LHCN-M2 (cell line): ENCODE measurements at places on chromosomes 6 and 20. TPM values are rescaled to one million over a fixed set of nuclear protein-coding genes. Genes with fewer than 3 reads are reported as not detected.

GRCh38 chr6:3905945-3906845 lies 57.0 kb downstream of the FAM50B start:
- DNase-seq = no peak

- DNase-seq = no peak
These were observed 226.8 kb downstream of the C6orf118 start for GRCh38 chr6:165082636-165083035.

DNA sequence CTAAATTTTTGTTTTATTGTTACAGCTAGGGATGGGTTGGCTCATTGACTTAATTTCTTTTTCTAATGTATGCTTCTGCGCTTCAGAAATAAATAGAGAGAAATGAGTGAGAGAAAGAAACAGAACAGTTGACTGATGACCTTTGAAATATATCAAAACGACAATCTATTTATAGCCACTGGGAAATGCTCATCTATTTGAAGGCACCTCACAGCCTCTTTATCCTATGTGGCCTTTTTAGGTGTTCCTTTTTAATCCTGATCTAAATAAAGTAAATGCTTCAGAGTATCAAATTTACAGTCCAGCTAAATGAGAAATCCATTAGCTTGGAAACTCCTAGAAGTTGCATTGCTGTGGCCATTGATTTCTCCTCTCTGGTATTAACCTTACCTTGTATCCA lies 943.5 kb upstream of the CITED2 start:
- DNase-seq = no peak

DNA sequence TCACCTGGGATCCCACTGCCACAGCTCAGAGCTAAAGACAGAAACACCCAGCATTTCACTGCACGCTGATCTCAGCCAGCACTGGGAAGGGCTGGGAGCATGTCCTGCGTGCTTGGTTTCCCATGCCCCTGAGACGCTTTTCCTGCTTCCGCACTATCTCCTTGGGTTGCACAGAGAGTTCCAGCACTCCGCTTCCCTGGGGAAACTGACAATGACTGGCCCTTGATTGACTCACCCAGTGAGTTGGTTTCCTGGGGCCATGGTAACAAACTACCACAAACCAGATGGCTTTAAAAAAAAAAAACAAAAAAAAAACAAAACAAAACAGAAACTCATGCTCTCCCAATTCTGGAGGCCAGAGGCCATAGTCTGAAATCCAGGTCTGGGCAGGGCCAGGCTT lies 14.8 kb upstream of the MAS1L start:
- DNase-seq = peak; percentile 17

DNA sequence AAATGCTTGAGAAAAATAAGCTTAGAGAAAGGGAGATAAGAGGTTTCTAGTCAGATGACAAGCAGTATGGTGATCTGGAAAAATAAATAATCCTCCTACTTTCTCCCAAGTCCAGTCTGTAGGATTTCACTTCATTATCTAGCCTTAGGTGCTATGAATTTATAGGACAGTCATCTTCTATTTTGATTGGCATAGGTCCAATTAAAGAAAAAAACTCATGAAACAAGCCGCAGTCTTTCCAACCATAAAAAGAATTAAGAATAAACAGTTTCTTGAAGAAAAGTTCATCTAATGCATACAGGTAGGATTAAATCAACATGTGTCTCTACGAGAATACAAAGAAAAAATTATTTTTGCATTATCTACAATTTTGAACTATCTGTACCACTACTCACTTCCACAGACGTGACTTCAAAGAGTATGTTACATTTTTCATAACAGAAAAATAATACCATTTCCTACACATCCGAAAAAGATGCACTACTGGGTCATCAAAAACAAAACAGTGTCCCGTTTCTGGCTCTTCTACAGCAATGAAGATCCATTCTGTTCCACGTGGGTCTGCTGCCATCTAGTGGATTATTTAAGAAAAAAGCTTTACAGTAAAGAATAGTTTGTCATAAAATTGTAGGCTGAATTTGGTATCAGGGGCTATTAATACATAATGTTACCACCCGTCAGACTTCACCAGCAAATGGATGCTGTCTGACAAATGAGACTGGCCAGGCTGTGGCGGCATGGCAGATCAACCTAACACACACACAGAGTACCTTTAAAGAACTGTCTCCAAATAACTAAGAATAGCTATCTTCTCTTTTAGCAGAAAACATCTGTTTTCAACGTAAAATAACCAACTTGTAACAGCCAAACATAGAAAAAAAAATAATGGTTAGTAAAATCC lies 28.9 kb downstream of the STX7 start:
- peak; percentile 70 for DNase-seq

DNA sequence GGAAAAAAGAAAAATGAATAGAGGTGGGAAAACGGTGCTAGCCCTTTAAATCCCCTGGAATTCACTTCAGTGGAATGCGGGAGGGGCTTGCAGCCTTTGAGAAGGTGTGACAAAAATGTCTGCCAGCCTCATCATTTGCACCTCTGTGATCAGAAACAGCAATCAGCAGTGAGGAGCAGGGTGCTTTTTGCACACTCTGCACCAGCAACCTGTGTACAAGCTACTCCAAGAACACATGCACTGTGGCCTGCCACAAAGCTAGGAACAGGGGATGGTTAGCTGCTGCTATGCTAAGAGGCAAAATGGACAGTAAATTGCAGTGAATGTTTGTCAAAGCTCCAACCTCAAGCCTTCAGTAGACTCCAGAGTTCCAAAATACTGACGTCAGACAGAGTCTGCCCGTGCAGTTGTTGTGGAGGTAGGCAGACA lies 29.7 kb downstream of the GINS1 start:
- DNase-seq = no peak

GRCh38 chr6:91730710-91731109 lies 1143.8 kb upstream of the MAP3K7 start:
- no peak for DNase-seq

DNA sequence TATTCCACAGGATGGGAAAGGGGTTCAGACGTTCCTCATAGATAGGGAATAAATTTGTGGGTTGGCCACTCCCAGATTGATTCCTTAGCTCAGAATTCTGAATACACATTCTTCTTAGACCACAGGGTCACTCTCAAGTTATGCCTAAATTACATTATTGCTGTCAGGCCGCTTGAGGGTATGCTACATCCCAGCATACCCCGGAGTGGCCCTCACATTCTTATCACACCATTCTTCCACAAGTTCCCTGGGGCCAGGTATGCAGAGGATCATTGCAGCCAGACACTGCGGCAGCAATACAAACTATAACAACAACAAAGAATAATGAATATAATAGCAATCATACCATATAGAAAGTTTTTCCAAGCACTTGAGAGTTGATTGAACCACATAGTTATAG lies 237.9 kb upstream of the SOX4 start:
- no peak for DNase-seq

- DNase-seq = no peak
These were observed 88.8 kb downstream of the CD24 start for GRCh38 chr6:106885679-106886078.

DNA sequence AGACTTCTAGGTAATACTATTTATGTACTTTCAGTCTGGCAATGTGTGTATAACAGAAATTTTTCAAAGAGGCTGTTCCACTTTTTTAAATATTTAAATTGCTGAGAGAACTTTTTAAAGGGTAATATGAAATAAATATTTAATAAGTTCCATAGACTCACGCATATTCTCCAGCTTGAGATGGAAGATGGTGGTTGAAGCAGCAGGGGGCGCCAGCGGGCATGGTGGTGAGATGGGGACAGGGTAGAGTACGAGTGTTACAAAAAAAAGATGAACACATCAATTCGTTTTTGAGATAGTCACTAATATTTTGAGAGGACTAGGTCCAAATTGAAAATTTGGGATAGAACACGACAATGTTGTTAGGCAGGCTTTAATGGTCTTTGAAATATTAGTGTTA lies 68.4 kb downstream of the RSPO3 start:
- DNase-seq = no peak

DNA sequence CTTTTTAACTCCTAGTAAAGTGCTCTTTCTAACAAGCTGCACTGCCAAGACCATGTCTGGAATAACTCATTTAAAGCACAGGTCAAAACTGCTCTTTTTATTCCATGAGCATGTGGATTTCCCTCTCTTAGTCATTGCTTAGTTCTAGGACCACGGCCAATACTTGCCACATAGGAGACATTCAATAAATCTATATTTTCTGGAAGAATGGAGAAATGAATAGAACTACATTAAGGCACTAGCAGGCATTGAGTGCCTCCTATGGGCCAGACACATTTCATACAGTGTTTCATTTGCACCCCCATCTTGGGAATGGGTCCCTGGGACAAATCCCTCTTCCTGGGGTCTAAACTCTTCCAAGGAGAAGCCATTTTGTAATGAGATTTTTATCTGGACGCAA lies 552.8 kb upstream of the CITED2 start:
- peak; percentile 79 for DNase-seq

DNA sequence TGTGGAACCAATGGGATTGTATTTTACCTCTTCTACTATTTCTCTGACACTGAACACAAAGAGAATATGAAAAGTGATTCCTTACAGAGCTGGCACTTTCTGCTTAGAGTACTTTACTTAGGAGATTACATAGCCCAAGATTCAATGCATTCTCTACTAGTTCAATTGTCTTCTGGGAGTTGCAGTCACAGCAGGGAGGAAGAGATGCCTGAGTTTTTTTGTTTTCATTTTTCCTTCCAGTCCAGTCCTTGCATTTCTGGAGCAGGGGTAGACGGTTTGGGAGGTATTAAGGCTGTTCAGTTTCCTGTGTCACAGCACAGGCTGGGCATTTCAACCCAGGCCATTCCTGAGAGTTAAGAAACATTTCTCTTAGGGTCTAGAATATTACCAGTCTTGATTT lies 42.0 kb upstream of the SLC2A12 start:
- DNase-seq = no peak

DNA sequence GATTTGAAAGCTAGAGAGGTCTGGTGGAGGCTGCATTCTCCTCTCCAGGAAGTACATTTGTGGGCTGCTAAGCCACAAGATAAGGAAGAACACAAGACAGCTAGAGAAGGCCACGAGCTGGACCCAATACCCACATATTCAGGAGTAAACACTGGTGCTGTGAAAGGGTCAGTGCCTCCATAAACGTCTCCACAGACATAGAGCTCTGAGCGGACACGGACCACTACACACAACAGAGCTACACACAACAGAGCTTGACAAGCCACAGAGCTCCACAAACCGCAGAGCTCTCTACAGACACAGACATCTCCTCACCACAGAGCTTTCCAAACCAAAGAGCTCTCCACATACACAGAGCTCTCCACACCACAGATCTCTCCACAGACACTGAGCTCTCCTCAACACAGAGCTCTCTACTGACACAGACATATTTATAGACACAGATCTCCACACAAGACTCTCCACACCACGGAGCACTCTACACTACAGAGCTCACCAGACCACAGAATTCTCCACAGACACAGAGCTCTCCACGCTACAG lies 51.9 kb downstream of the ERMARD start:
- no peak for DNase-seq

DNA sequence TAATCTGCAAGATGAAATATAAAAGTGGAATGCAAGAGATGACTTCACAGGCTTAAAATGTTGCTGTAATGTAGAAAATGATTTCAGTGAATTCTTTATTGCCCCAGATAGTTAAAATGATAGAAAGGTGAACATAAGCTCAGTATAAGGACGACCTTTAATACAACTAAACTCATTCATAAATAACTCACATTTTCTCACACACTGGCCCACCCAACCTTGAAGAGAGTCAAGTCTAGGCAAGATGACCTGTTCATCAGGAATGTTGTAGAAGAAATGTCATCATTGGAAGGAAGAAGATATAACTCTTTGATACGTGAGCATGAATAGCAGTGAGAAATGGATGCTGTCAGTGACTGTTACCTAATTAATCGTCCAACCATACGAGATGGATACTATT lies 111.1 kb upstream of the SASH1 start:
- peak; percentile 36 for DNase-seq

GRCh38 chr6:104526376-104526775 lies 333.3 kb downstream of the HACE1 start:
- no peak for DNase-seq

GRCh38 chr20:9617940-9618339 lies 103.5 kb downstream of the LAMP5 start:
- DNase-seq = peak; percentile 41

GRCh38 chr6:23027281-23027680 lies 457.9 kb downstream of the HDGFL1 start:
- DNase-seq = no peak

DNA sequence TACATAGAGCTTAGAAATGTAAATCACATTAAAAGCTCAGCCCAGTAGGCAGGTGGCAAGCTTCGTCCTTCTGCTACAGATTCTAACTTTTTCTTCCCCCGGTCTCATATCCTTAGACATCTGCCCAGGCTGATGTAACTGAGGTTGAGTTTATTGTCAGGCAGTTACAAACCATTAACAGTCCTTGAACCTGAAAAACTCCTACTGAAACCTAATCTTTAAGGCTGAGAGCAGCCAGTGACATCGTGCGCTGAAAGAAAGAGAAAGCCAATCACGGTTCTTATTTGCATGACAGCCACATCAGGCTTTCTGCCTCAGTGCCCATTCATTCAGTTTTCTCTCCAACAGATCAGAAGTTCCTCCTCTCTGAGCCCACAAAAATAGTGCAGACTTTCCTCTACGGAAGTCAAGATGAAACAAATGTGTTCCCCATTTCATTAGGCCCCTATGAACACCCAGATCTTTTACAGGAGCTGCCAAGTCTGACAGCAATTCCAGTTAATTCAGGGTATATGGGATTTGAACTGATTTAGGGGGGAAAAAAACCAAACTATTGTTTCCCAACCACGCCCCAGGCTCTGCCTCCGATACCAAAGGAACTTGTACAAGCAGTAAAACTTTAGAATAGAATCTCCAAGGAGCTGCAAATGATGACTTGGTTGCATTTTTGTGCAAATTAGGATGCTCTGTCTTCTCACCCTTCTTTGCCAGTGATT lies at the start of gene NHSL1:
TSS of gene NHSL1 (minus strand) at position 192 of the 716 bp plus-strand sequence. CDS start 204 bp downstream, outside the sequence.
- no peak for DNase-seq

- DNase-seq = no peak
These were observed 193.0 kb upstream of the TSHZ2 start for GRCh38 chr20:52779125-52779524.

- DNase-seq = no peak
These were observed at the start of gene RBPJL for GRCh38 chr20:45306431-45306982. Gene RBPJL (plus strand): TSS chr20:45306840. CDS start chr20:45306923, 83 bp downstream.

The CLVS2 gene
- under 0.01 TPM in 2 replicates for total RNA-seq

The THBD gene
- 16.8 and 17.4 TPM in 2 replicates for total RNA-seq

The TIAM2 gene
- total RNA-seq = 7.6 and 11.9 TPM in 2 replicates

The VSX1 gene
- 0.51 TPM in 1 of 2 replicates, not detected in the other for total RNA-seq

The PHF20 gene
- total RNA-seq = 22.0 and 22.7 TPM in 2 replicates

The SAPCD1 gene
- 1.5 and 2.7 TPM in 2 replicates for total RNA-seq

The PDE7B gene
- total RNA-seq = 1.2 and 1.5 TPM in 2 replicates

The FAM110A gene
- 7.6 and 8.8 TPM in 2 replicates for total RNA-seq

The TFEB gene
- 2.4 and 3.6 TPM in 2 replicates for total RNA-seq

The PAQR8 gene
- total RNA-seq = 7.2 and 9.2 TPM in 2 replicates
